GM23338 (cell line): ENCODE measurements at places on chromosomes 7 and 10. TPM values are rescaled to one million over a fixed set of nuclear protein-coding genes. Genes with fewer than 3 reads are reported as not detected.
A peak's percentile ranks its signal among the peaks of the same experiment; 100 is the strongest.

- DNase-seq, result no peak
These were observed 286.9 kb downstream of the KCNMA1 start for GRCh38 chr10:77350711-77351119.

- DNase-seq, result no peak
These were observed 558.9 kb downstream of the SH2D4B start for GRCh38 chr10:81096558-81096957.

- no peak for DNase-seq
These were observed 26.6 kb upstream of the AKR1D1 start for GRCh38 chr7:138049505-138050116.

GRCh38 chr7:123784263-123784662, 35.5 kb upstream of the WASL start:
- DNase-seq, result no peak

- DNase-seq, result no peak
These were observed 487.6 kb downstream of the ARL4A start for GRCh38 chr7:13174991-13175390.

DNA sequence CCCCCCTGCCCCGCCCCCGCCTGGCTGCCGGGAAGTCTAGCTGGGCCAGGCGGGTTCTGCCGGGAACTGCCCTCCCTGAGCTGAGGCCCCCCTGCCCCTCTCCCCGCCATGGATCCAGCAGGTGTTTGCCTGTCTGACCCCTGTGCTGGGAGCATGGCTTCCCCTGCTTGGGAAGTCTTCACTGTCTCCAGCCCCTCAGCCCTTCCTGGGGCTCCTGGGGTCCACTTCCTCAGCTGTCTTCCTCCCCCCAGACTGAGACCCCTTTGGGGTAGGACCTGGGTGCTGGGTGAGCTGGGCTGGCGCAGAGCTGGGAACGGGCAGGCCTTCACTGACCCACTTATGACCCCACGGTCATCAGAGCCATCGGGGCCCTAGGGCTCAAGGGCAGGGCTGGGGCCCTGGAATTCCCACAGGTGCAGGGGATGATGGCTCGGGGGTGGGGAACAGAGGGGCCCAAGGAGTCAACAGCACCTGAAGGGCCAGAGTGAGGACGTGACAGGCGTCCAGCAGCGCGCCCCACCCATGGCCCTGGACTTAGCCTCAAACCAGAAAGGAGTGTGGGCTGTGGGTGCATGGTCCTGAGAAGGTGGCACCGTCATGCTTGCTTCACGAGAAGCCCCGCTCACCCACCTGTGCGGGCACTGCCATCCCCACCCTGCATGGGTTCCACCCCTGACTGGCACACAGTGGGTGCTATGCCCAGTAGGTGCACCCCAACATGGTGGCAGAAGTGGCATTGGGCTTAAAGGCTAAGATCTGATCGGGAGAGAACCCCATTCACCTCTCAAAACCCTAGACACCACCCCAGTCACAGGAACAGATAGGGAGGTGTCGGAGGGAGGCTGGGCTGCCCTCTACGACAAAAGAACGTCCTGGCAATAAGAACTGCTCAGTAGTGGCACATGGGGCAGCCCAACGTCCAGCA, 16.2 kb upstream of the TNRC18 start:
- no peak for DNase-seq

DNA sequence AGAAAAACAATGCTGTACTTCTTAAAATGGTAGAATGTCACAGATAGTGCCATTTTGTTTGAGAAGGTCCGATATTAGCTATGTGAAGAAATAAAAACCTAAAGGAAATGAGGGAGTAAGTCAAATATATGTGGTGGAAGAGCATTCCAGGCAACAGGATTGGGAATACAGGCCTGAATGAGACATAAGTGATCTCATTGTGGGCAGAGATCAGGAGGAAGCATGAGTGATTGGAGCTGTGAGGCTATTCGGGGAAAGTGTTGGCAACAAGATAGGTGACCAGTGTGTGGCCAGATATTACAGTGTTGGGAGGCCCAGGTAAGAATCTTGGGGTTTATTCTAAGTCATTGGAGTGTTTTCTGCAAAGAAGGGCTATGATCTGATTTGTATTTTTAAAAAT, 41.3 kb upstream of the AGMO start:
- DNase-seq, result no peak

The UPK3B gene
- polyA plus RNA-seq, result 3.3 and 3.8 TPM in 2 replicates

DNA sequence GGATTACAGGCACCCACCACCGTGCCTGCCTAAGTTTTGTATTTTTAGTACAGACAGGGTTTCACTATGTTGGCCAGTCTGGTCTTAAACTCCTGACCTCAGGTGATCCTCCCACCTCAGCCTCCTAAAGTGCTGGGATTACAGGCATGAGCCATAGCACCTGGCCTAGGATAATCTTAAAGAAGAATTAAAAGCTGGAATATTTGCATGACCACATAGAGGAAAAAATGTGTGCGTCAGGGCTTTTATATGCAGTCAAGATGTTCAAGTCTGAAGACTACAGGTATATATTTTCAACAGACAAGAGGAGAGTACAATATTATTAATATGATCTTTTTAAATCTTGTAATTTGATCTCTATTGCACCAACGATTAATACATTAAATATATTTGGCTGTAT, 39.5 kb downstream of the GNG11 start:
- no peak for DNase-seq

DNA sequence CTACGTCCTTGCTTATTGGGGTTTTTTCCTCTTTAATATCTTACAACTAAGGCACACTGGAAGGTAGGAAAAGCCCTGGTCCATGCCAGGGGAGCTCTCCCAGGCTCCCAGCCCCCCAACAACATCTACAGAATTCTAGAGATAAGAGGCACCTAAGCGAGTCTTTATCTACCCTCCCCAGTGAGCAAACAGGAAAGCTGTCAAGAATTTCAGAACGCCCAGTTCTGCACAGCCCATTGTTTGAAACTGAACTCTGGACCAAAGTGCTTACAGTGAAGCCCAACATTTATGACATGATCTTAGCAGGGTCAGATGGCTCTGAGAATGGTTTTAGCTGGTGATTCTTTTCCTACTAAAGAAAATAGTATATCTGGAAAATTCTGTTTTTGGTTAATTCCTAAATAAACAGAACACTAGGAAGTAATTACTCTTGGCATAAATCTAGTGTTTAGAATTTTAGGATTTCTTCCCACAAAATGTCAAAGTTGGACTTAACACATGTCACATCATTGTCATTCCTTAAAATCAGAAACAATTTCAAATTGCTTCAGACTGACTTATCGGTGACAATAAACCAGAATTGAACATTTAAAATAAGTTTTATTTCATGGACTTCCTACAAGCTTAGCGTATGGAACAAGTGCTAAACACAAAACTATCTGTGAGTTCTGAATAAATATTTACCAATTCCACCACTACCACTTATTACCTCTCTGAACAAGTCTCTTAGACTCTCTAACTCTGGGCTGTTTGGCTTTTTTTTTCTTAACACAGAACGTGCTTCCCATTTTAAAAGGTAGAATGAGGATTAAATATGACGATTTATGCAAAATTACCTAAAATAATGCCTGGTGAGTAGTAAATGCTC, 31.3 kb upstream of the RNF32 start:
- DNase-seq, result no peak

GRCh38 chr10:99520040-99520846, 12.5 kb upstream of the NKX2-3 start:
- DNase-seq, result peak; percentile 59

The MYL7 gene
- polyA plus RNA-seq, result 4.8 and 8.3 TPM in 2 replicates

- DNase-seq, result no peak
These were observed 204.1 kb upstream of the LYZL1 start for GRCh38 chr10:29084681-29085307.

GRCh38 chr7:96826089-96826488, 116.4 kb upstream of the SEM1 start:
- no peak for DNase-seq

GRCh38 chr7:139495580-139496125, 12.2 kb upstream of the KLRG2 start:
- DNase-seq, result no peak

The URGCP gene
- polyA plus RNA-seq, result 6.6 and 7.2 TPM in 2 replicates

- no peak for DNase-seq
These were observed 4.3 kb upstream of the STX1A start for GRCh38 chr7:73723813-73724212.

The BMPER gene
- polyA plus RNA-seq, result 0.53 and 0.77 TPM in 2 replicates

- no peak for DNase-seq
These were observed 91.4 kb upstream of the CAPZA2 start for GRCh38 chr7:116770941-116771340.

DNA sequence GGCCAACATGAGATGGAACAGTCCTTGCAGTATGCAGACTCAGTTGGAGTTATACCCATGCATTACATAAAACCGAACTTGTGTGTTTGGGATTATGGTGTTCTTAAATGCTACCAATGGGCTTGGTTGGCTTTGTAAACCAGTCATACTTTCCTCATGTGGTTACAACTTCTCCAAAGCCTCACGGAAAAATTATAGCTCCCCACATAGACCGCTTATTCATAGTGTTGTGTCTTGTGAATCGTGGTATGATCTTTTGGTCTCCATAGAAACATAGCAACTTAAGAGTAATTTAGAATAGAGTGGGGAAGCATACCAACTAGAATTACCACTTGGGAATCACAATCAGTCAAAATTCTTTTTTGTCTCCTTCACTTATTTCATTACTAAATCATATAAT, 112.3 kb upstream of the FZD1 start:
- DNase-seq, result no peak

The VWA2 gene
- polyA plus RNA-seq, result 0.35 and 0.48 TPM in 2 replicates

- no peak for DNase-seq
These were observed 38.7 kb downstream of the RASGEF1A start for GRCh38 chr10:43227911-43228782.

- DNase-seq, result no peak
These were observed 1136.4 kb downstream of the TYW1 start for GRCh38 chr7:68133045-68133444.

DNA sequence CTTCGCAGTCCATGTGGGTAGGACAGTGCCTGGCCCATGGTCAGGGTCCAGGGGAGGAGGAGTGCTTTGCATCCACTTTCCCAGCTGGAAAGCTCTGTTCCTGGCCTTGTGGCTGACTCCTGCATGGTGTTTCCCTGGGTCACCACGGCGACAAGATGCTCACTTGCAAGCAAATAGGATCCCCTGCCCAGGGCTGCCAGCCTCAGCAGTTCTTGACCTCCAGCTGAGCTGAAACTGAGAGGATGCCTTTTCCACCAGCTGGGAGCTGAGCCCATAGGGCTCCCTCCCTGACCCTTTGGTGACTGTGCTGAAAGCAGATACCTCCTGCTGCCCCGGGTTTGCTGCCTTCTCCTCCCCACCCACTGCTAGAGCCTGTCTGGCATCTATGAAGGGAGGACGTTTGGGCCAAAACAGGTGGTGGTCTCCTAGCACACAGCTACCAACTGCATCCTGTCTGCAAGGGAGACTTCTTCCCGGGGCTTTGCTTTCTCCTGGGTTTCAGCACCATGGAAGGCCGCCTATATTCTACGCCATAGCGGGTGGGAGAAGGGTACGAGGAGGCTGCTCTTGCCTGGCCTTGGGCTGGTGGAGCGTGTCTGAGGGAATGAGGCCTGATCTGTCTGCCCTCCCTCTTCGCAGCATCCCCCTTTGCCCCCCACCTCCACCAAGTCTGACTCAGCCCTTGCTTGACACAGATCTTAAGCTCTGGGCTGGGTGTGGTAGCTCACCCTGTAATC, 34.4 kb downstream of the UBTD1 start:
- DNase-seq, result peak; percentile 60

- DNase-seq, result no peak
These were observed 178.2 kb downstream of the ARL4A start for GRCh38 chr7:12865593-12865992.

DNA sequence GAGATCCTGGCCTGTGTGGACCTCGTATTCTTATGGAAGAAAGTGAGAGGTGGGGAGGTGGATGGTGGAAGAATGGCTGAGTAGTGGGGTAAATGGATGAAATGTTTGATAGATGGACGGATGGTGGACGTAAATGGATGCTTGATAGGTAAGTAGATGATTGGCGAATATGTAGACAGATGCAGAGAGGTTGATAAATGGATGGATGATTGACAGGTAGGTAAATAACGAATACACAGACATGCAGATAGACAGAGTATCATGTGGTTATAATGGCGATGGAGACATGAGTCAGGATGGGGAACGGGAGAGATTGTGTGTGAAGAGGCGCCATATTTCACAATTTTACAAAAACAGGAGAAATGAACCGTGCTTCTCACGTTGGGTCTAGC, 219.5 kb downstream of the DIP2C start:
- DNase-seq, result no peak

DNA sequence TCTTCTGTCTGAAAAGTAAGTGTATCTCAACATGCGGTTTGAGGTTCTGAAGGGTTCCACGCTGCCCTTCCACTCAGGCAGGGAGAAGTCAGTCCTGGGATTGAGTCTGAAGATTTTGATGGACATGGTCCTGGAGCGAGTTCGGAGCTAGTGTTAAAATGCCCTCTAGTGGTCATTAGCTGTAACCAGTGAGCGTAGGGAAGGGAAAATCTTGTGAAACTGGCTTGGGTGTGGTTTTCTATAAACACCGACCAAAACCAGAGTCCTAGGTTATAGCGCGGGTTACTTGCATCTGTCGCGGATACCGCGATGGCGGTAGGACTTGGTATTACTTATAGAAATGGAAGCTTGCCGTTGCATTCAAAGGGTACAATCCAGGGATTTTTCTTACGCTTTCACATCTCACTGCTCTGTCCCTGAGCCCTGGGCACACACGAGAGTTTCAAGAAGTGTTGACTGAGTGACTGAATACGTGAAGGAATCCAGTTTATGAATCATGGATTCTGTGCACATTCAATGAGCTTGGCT, 348.2 kb upstream of the C7orf33 start:
- DNase-seq, result peak; percentile 89

- DNase-seq, result no peak
These were observed 449.7 kb upstream of the KLF6 start for GRCh38 chr10:4234661-4235060.

The CCDC186 gene
- 32.6 and 50.7 TPM in 2 replicates for polyA plus RNA-seq

DNA sequence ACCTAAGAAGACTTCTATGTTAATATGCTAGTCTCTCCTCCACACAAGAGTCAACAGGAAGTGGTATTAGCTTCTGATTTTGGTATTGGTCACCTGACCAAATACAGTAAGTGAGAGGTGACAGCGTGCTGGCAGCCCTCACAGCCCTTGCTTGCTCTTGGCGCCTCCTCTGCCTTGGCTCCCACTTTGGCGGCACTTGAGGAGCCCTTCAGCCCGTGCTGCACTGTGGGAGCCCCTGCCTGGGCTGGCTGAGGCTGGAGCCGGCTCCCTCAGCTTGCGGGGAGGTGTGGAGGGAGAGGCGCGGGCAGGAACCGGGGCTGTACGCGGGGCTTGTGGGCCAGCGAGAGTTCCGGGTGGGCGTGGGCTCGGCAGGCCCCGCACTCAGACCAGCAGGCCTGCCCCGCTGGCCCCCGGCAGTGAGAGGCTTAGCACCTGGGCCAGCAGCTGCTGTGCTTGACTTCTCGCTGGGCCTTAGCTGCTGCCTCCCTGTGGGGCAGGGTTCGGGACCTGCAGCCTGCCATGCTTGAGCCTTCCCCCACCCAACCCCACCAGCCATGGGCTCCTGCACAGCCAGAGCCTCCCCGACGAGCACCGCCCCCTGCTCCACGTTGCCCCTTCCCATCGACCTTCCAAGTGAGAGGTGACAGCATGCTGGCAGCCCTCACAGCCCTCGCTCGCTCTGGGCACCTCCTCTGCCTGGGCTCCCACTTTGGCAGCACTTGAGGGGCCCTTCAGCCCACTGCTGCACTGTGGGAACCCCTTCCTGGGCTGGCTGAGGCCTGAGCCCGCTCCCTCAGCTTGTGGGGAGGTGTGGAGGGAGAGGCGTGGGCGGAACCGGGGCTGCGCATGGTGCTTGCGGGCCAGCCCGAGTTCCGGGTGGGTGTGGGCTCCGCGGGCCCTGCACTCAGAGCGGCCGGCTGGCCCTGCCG, 4.2 kb upstream of the ACSL5 start:
- DNase-seq, result no peak
